ENCODE measurements at places on chromosomes 2 and 18.

GRCh38 chr2:49254401-49254800, 100.1 kb upstream of the FSHR start:
- DNase-seq: no peak

GRCh38 chr2:189641590-189641989, 19.7 kb upstream of the ASNSD1 start:
- no peak for DNase-seq

- no peak for DNase-seq
Measured at GRCh38 chr18:35376393-35376741, 770 bp downstream of the ZNF396 start.

DNA sequence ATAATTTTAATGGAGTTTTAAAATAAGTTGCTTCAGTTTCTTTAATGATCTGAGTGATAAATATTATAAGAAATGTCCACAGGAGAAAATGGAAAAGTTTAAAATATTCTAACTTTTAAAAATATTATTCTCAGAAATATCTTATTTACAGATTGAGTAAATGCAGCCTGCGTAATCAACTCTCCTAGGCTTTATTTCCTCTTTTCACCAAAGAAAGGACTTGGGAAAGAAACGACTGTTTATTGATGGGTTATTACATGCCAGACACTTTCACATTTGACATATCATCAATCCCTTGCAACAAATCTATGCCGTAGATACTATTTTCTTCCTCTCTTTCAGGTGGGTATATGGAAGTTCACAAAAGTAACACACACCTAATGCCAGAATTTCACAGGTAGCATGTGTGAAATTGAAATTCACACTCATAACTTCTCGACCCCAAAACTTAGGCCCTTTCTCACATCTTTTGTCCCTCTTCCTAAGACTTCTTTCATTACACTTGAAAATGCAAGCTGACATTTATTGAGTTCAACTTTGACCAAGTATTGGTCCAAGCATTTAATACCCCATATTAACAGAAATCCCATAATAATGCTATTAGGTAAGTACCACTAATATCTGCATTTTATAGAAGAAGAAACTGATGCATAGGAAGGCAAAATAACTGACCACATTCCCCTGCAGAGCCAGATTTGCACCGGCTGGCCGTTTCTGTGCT, 49.2 kb downstream of the MYOM1 start:
- DNase-seq: no peak

DNA sequence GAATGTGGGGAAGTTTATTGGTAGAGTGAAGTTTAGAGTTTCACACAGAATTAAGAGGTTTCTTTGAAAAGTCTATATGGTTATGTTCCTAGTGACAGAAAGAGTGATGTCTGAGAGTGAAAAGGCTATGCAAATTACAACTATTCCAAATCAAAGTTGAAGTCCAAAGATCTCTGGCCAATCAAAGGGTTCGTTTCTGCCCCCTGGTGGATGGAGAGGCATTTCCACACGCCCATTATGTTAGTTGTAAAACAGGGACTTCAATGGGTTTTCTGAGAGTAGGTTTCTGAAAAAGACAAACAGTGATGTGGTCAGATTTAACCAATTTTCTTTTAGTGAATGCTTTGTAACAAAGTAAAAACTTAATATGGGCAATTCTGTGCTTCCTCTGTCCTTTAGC, 441.5 kb upstream of the POU3F3 start:
- peak; percentile 65 for DNase-seq

DNA sequence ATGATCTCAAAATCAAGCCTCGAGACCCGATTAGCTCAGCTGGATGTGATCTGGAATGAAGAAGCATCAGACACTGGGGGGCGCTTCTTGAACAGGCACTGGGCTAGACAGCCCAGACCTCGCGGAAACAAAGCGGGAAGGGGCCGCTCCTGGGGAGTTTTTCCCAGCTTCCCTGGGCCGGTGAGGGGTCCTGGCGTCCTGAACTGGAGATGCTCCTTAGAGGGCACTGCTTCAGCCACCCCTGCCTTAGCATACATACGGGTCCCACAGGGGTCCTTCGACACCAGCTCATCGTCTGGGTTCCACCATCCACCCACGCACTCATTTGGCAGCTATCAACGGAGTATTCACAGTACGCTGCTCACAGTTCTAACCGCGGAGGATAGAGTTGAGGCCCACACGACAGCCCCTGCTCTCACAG, 146.7 kb downstream of the TSN start:
- DNase-seq: no peak

- DNase-seq: no peak
Measured at GRCh38 chr18:23936381-23936958, 78.1 kb upstream of the TTC39C start.

DNA sequence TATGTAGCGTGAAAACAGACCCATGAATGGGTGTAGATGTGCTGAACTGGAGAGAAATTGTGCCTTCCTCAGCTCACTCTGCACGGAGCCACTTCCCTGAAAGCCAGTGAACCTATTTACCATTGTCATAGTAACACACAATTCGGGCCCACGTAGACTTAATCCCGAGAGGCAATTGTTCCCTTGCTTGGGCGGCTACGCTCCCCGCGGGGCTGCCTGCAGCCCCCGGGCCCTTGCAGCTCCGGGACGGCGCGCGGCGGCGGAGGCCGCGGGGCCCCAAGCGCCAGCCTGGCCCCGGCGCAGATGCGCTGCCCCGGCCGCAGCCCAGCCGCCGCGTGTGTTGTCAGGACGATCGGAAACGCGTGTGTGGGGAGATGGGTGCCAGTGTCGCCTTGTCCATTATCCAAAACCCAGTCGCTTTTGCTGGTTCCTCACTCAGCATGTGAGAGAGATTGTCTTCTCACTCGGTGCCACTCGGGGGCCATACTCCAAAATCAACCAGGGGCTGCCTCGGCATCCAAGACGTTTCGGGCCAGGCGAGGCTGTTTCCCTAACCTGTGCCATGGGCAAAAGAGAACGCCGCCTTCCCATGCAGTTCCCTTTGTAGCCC, 17.9 kb upstream of the LRRTM1 start:
- no peak for DNase-seq

DNA sequence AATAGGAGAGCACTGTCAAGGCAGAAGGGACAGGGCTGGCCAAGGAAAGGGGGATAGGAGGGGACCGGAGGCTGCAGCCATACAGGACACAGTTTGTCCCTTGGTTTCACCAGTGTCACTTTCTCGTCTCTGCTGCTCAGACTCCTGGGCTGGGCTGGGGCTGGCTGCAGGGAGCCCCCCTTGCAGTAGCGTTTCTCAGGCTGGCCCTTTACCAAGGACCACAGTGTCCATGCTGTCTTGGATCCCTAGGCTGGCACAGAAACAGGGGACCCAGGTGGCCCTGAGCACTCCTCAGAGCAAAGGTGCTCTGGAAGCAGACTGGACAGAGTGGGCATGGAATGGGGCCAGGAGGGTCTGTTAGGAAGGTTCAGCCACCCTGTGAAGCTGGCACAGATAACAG, 34.8 kb downstream of the ATOH8 start:
- DNase-seq: no peak

GRCh38 chr2:10160203-10160955, 37.8 kb downstream of the RRM2 start:
- no peak for DNase-seq

DNA sequence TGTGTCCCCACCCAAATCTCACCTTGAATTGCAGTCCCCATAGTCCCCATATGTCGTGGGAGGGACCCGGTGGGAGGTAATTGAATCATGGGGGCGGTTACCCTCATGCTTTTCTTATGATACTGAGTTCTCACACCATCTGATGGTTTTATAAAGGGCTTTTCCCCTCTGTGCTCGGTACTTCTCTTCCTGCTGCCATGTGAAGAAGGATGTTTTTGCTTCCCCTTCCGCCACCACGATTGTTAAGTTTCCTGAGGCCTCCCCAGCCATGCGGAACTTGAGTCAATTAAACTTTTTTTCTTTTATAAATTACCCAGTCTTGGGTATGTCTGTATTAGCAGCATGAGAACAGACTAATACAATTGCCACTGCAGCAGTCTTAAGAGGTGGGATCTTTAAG, 134.9 kb downstream of the LTBP1 start:
- no peak for DNase-seq

DNA sequence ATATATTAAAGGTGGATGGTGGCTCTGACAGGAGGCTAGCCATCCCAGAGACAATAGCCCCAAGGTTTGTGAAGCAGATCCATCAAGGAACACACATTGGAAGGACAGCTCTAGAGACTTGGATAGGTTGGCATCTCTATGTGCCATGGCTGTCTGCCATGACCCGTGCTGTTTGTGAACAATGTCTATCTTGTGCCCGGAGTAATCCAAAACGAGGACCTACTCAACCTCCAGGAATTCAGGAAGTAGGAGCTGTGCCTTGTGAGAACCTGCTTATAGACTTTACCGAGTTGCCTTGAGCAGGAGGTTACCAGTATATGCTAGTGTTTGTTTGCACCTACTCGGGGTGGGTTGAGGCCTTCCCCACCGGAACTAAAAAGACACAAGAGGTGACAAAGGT, 43.1 kb upstream of the SELENOI start:
- DNase-seq: no peak

- DNase-seq: no peak
Measured at GRCh38 chr2:210687786-210688470, 131.5 kb downstream of the CPS1 start.

- no peak for DNase-seq
Measured at GRCh38 chr18:60698901-60699300, 326.3 kb upstream of the MC4R start.

- DNase-seq: no peak
Measured at GRCh38 chr2:237540823-237541222, 25.6 kb upstream of the PRLH start.

DNA sequence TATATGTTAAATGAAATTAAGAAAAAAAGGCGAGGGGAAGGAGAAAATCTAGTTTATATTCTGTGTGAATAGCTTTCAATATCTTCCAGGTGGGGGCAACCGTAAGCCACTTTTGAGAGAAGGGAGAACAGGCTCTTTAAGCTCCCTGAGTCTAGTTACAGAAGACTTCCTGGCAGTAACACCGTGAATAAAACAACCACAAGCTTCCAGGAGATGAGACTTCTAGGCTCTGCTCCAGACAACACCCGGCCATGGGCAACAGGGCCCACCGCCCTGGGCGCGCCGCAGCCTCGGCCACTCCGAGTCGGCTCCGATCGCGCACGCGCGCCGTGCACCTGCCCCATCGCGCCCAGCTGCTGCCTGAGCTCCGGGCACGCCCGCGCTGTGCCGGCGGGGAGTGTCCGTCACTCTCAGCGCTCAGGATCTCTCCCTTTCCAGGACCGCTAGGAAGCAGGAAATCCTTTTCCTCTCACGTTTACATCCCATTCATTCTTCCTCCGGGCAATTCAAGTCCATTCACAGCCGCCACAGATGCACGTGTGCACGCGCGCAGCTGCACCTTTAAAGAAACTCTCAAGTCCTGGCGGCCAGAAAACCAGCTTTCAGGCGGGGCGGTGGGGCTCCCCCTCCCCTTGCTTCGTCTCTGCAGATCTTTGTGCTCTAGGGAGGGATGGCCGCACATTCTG, 19.4 kb upstream of the PAX3 start:
- DNase-seq: peak; percentile 73

- no peak for DNase-seq
Measured at GRCh38 chr2:113175042-113175628, 1.4 kb downstream of the PSD4 start.

- no peak for DNase-seq
Measured at GRCh38 chr2:197626965-197627625, 48.3 kb downstream of the RFTN2 start.

- DNase-seq: no peak
Measured at GRCh38 chr2:44582363-44583008, 220.7 kb downstream of the CAMKMT start.

DNA sequence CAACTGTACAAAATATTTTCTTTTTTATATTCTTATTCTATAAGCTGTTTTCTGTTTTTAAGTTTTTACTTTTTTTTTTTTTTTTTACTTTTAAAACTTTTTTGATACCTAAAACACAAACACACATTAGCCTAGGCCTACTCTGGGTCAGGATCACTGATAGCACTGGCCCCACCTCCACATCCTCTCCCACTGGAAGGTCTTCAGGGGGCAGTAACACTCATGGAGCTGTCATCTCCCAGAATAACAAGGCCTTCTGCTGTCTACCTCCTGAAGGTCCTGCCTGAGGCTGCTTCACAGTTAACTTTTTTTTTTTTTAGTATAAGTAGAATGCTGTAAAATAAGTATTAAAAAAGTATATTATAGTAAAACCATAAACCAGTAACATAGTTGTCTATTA, 415.1 kb downstream of the PTPRM start:
- no peak for DNase-seq

DNA sequence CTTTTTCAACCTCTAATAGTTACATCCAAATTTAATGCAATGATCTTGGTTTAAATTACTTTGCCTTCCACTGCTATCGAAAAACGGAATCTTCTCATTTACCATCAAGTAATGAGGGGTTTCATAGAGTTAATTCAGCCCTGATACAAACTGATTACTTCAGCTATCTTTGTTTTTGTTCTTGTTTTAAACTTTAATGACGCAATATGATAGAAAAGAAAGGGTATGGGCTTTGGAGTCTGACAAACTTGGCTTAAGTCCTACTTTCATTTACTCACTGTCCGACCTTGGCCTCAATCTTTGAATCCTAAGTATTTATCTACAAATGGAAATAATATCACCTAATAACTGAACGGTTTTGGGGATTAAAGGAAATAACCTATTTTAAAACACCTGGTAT, 16.1 kb downstream of the ADAM17 start:
- no peak for DNase-seq

DNA sequence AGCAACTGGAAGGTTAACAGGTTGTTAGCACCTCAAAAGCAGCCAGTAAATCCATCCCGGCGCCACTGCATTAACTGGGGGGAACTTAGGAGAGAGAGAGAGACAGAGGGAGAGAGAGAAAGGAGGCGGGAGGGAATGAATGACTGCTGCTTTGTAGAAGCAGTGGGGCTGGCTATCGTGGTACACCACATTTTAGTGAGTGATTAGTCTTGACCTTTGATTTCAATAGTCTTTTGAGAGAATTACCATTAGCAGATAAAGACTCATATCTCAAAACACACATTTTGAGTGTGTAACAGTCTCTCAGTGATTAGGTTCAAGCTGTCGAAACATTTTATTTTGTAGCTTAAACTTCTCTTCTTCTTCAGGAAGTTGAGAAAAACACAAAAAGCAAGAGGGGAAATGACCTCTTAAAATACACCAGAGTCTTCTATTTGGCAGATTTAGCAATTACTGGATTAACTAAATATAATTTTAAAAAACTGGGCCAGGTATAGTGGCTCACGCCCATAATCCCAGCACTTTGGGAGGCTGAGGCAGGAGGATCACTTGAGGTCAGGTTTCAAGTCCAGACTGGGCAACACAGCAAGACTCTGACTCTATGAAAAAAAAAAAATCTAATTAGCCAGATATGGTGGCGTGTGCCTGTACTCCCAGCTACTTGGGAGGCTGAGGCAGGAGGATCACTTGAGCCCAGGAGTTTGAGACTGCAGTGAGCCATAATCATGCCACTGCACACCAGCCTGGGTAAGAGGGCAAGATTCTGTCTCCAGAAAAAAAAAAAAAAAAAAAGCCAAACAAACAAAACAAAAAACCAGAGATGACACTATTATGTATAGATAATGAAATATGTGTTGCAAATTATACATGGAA, 22.0 kb upstream of the PNO1 start:
- DNase-seq: no peak
